ENCODE measurements at places on chromosomes 3 and 15.

DNA sequence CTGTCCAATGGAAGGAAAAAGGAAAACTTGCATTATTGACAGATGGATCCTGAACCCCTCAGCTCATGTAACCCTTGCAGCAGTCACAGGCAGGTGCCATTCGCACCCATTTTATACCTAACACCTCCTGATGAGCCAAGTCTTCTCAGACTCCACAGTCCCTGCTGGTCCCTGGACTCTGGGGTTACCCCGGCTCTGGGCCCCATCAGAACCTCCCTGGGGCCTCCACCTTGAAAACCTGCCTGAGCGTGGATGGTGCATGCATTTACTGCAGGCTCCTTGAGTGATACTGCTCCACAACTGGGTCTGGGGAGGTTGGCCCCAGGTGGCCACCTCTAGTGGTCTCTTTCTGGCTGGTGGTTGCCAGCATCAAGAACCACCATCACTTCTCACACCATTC, 15.9 kb upstream of the DOCK3 start:
- no peak for DNase-seq

- DNase-seq = no peak
Observed at GRCh38 chr3:142604940-142605339, 8.7 kb downstream of the PLS1 start.

GRCh38 chr3:185316740-185317412, 46.1 kb upstream of the MAP3K13 start:
- DNase-seq = no peak

DNA sequence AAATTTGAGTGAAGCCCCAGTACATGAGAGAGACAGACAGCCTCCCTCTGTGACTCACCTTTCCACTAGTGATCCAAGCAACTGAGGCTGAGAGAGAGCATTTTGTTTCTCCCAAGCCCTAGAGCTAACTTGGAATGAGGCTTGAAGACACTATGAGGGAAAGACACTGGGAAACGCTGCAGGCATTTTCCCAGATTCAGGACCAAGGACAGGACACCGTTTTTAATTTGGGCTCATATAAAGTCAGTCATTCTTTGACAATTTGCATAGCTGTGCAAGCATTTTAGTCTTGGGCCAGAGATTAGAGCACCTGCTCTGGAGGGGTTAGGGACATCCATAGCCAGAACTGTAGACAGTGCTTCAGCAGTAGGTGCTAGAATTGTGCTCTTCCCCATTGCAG, 249.0 kb downstream of the AGBL1 start:
- DNase-seq = no peak

GRCh38 chr15:67199391-67199790, 55.1 kb downstream of the AAGAB start:
- DNase-seq = no peak

DNA sequence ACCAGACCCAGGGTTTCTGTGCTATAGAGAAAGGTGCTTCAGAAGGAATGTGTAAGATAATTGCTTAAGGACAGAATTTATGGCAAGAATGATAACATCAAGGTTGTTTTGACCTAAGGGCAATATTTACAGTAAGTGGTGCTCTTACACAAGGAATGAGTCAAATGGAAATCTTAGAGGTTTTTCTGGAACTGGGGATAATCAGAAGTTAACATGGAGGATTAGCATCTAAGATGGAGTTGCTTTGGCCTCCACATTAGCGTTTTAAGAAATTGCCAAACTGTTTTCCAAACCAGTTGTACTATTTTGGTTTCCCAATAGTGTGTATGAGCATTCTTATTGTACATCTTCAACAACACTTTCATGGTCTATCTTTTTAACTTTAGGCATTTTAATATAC, 3.1 kb downstream of the WDR93 start:
- DNase-seq = no peak

DNA sequence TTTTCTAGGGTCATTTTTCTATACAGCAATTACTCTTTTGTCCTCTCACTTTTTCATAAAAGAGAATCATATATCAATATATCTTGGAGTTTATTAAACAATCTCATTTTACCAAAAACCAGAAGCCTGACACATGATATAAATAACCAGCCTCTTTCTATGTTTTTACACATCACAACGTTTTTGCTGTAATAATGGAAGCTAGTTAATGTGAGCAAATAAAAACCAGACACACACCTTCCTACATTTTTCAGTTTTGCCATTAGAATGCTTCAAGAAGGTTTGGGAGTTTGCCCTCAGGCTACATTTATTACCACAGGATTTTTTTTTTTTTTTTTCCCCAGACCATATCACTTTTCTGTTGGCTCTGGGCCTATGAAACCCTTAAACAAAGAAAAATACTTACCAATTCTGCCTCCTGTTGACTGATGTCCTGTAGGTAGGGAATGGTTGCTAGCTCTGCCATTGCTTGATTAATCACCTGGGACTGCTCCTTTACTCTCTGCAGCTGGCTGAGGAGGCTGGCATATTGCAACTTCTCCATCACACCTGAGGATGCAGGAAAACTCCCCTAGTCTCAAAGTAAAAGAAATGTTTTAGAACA, 165.5 kb downstream of the ECT2 start:
- DNase-seq = no peak

DNA sequence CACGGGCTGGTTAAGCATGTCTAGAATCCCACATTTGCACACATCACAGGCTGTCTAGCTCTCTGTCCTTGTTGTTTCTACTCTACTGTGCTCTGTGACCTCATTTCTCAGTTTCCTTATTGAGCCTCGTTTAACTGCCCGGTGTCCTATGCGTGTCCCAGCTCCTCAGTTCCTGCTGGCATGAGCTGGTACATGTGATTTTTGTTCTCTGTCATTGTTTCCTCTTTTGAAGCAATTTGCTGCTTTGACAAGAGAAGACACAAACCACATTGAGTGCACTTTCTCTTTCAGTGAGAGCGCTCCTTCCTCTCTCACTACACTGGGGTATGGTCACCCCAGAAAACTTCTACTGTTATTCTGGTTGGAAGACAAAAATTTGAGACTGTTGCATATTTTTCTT, 563.5 kb downstream of the PDCD6IP start:
- DNase-seq = no peak

- no peak for DNase-seq
Observed at GRCh38 chr3:184570489-184570888, 8.9 kb downstream of the EPHB3 start.

DNA sequence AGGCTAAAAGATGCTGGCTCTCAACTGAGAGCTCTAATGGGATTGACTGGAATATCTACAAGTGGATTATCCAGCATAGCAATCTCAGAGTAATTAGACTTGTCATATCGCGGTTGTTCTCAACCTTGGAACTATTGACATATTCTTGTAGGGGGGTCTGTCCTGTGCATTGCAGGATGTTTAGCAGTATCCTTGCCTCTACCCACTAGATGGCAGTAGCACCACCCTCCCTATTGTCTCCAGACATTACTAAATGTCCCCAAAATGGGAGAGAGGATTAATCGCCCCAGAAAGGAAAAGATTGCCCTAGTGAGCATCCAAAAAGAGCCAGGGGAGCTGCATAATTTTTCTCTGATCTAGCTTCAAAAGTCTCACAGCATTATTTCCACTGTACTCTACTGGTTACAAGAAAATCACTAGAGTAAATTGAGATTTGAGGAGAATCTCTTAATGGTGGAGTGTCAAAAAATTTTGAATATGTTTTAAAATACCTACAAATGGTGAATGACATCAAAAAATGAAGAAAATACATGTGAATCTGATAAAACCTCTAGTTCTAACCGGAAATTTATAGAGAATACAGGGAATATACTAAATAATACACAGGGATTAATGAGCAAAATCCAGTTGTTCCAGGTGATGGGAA, 388.2 kb upstream of the AGTR1 start:
- no peak for DNase-seq

DNA sequence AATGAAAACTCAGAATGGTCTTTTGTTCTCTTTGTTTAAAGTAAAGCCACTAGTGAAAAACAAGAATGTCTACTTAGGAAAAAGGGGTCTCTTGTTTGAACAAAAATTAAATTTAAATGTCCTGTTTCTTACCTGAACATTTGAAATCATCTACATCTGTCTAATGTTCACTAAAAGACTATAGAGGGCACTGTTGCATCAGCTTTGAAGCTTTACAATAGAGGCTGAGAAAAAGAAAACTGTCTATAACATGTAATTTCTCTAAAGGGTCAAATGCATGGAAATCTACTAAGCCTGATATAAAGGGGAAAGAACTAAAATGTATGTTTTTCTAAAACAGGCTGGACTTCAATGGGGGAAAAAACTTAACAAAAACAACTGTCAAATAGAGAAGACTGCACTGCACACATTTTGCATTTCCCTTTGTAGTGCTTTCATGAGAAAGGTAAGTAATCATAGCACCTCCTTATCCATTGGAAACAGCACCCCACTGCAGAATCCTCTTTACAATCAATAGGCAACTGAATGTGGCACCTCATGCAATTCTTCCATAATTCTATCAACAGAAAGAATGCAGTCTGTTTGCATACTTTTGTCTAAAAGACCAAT, 26.3 kb downstream of the DPH6 start:
- no peak for DNase-seq

GRCh38 chr3:16529264-16529663, 15.8 kb upstream of the RFTN1 start:
- DNase-seq = no peak

DNA sequence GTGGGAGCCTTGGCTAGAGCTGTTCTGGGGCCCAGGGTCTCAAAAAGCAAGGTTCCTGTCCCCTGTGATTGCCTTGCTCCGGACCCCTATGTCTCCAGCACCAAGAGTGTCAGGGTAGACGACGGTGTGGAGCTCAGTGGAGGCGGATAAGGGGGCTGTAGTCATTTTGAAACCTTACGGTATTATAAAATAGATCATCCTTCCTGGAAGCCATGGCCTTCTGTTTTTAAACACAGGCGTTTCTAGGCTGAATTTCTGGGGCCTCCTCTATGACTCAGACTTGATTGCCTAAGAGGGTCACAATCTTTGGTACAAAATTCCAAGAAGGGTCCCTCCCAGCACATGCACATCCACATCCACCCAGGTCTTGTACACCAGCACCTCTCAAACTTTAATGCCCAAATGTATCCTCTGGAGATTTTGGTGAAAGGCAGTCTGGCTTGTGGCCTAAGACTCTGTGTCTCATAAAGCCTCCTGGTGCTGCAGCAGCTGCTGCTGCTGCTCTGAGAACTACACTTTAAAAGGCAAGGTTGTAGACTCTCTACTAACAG, 70.5 kb upstream of the XCR1 start:
- no peak for DNase-seq

- no peak for DNase-seq
Observed at GRCh38 chr3:61896251-61896650, 334.9 kb downstream of the PTPRG start.

DNA sequence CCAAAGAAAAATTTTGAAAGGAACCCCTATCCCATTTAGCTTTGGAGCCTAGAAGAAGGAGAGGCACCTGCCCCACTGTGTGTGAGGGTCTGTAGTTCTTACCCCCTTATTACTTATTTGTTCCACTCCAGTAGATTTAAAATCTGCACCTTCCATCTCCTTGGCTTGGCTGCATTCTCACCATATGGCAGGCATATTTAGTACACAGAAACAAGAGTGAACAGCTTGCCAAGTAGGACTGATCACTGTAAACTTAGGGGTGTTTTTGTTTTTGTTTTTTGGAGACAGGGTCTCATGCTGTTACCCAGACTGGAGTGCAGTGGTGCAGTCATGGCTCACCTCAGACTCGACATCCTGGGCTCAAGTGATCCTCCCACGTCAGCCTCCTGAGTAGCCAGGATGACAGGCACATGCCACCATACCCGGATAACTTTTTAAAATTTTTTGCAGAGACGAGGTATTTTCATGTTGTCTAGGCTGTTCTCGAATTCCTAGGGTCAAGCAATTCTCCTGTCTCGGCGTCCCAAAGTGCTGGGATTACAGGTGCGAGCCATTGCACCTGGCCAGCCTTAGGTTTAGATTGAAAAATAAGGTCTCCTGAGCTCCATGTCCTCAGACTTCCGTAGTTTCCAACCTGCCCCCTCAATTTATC, 14.1 kb upstream of the ANXA2 start:
- DNase-seq = no peak

DNA sequence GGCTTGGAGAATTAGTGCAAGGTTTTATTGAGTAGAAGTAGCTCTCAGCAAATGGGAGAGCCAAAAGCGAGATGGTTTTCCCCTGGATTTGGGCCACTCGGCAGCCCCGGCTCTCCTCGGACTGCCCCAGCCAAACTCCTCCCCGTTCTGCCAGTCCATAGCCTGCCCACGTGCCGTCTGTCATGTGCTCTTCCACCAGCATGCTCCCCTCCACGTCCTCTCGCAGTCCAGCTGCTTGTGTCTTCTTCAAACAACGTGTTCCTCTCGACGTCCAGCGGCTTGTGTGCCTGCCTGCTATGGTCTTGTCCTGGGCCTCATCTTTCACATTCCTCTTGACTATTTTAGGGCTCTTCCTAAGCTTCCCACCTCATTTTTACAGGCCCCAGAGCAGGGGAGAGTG, 16.7 kb upstream of the SECISBP2L start:
- DNase-seq = no peak

- DNase-seq = no peak
Observed at GRCh38 chr15:84821501-84822021, 4.4 kb downstream of the ALPK3 start.

Data from activated T-cell treated with anti-CD3 and anti-CD28 coated beads for 1 hour (primary cell).